A673 (cell line): ENCODE measurements at places on chromosomes 2 and 18. TPM values are rescaled to one million over a fixed set of nuclear protein-coding genes. Genes with fewer than 3 reads are reported as not detected.

The NEU4 gene
- 38.5 and 48.4 TPM in 2 replicates for total RNA-seq

The LCT gene
- total RNA-seq, result 0.37 and 0.39 TPM in 2 replicates

The VIT gene
- not detected in 2 replicates for total RNA-seq

The BOK gene
- total RNA-seq, result 2.7 and 4.0 TPM in 2 replicates

The ZNF804A gene
- 2.5 and 3.4 TPM in 2 replicates for total RNA-seq

The DSEL gene
- 24.9 and 30.8 TPM in 2 replicates for total RNA-seq

GRCh38 chr18:31595121-31595771 is 3.6 kb downstream of the TTR start:
- no peaks in the 10 kb centered on the region for H3K4me1 ChIP-seq
- no peaks in the 10 kb centered on the region for H3K27me3 ChIP-seq

DNA sequence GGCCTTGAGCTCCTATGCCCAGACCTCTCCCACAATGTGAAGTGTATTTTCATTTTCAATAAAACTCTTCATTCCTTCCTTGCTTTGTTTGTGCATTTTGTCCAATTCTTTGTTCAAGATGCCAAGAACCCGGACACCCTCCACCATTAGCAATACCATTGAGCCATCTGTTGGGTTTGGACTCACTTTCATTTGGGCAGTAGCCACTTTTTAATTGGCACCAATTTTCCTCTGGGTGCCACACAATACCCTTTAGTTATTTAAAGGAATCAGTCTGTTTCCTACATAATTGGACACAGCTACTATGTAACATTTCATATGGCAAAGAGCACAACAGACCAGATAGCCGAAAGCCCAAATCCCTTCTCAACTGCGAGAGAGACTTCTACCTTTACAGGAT is 22.5 kb upstream of the SLC35G4 start:
- no peak overlapping the region for H3K27ac ChIP-seq
- H3K4me1 ChIP-seq, result no peaks in the 10 kb centered on the region
- no peak for DNase-seq
- no peaks in the 10 kb centered on the region for H3K27me3 ChIP-seq
- H3K36me3 ChIP-seq, result no peaks in the 10 kb centered on the region
- H3K4me3 ChIP-seq, result no peak overlapping the region

GRCh38 chr18:69400253-69400975 is at the start of gene DOK6:
TSS of gene DOK6 (plus strand) at chr18:69400888.
- no peaks in the 10 kb centered on the region for H3K36me3 ChIP-seq
- H3K4me3 ChIP-seq, result peak within 1 kb of the TSS; percentile 62
- peak; percentile 93 for DNase-seq
- no peaks in the 10 kb centered on the region for H3K27me3 ChIP-seq

DNA sequence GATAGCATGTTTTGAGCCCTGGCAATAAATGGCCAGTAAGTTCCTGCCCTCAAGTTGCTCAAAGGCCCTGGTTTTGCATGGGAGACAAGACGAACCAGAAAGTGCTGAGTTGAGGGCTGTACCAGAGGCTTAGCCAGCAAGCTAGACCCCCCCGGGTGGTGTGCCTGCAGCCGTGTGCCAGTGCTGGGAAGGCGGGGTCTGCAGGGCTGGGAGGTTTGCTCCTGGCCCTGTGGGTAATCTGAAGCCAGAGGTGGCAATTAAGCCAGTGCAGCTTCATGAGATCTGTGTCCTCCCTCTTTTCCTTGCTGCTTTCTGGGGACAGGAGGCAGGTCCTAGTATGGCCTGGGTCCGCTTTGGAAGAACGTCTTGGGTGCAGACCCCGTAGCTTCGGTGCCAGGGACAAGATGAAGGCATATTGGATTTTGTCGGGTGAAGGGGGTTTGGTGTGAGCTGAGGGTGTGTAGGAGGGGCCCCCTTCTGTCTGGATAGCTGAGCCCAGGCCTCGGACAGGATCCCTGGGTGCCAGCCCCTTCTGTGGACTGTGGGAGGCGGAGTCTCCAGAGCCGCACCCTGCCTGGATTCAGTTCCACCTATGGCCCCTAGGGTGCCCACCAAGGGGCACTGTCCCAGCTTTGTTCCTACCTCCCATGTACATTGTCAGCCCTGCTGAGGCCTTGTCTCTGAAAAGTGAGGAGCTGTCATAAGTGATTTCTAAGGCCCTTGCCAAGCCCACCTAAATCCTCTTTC is 15.6 kb downstream of the ATOH8 start:
- H3K36me3 ChIP-seq, result no peaks in the 10 kb centered on the region
- H3K27me3 ChIP-seq, result no peaks in the 10 kb centered on the region
- H3K4me3 ChIP-seq, result no peak overlapping the region
- peaks cover 90% of the 10 kb centered on the region for H3K4me1 ChIP-seq

GRCh38 chr2:190178066-190178722 is 115.7 kb upstream of the MSTN start:
- no peaks in the 10 kb centered on the region for H3K27me3 ChIP-seq
- no peak overlapping the region for H3K27ac ChIP-seq
- peaks cover 6% of the 10 kb centered on the region for H3K4me1 ChIP-seq
- DNase-seq, result no peak
- no peak overlapping the region for H3K4me3 ChIP-seq

- DNase-seq, result no peak
- H3K36me3 ChIP-seq, result peaks cover 11% of the 10 kb centered on the region
- H3K27me3 ChIP-seq, result no peaks in the 10 kb centered on the region
- H3K27ac ChIP-seq, result no peak overlapping the region
- peak overlapping the region; percentile 82 for H3K4me3 ChIP-seq
These were observed 1.6 kb downstream of the TMEM177 start for GRCh38 chr2:119680457-119681202.

DNA sequence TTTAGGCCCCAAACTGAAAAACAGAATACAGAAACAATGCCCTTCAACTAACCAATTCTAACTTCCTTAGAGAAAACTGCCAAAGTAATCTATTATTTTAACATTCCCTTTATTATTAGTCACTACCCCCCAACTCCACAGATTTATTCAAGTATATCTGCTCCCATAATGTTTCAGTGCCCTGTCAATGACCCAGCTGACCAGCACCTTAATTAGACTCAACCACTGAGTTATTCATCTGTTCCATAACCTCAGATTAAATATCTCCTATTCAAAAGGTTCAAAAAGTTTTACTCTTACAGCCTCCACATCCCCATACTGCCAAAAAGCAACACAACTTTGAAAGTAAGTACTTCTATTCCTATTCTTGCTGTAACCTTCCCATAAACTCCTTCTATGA is 202.4 kb downstream of the EXOC6B start:
- no peak overlapping the region for H3K27ac ChIP-seq
- no peaks in the 10 kb centered on the region for H3K36me3 ChIP-seq
- DNase-seq, result no peak
- no peaks in the 10 kb centered on the region for H3K4me1 ChIP-seq
- no peaks in the 10 kb centered on the region for H3K27me3 ChIP-seq

GRCh38 chr18:71471963-71472725 is 1072.0 kb downstream of the CBLN2 start:
- no peaks in the 10 kb centered on the region for H3K27me3 ChIP-seq
- no peak overlapping the region for H3K27ac ChIP-seq
- DNase-seq, result no peak
- no peaks in the 10 kb centered on the region for H3K36me3 ChIP-seq
- no peak overlapping the region for H3K4me3 ChIP-seq

DNA sequence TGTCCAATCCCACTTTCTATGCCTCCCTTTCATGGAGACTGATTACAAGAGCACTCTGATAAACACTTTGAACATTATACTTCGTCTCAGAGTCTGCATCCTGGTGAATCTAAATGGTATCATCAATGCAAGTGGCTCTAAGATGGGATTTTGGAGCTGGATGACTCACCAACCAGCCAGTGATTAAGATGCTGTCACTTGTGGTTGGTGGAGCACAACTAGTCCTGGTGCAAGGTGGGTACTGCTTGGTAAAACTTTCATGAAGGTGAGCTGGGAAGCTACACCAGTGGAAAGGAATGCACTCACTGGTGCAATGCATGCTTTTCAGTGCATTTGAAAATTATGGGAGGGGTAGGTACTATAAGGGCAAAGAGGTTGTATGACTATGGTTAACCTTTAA is 137.7 kb upstream of the TRIB2 start:
- H3K4me1 ChIP-seq, result peaks cover 15% of the 10 kb centered on the region
- no peak overlapping the region for H3K4me3 ChIP-seq
- DNase-seq, result no peak
- H3K27me3 ChIP-seq, result no peaks in the 10 kb centered on the region
- no peak overlapping the region for H3K27ac ChIP-seq

GRCh38 chr2:238915596-238915995 is 67.7 kb downstream of the TWIST2 start:
- H3K27ac ChIP-seq, result no peak overlapping the region
- H3K36me3 ChIP-seq, result no peaks in the 10 kb centered on the region
- no peak overlapping the region for H3K4me3 ChIP-seq
- H3K4me1 ChIP-seq, result no peaks in the 10 kb centered on the region

DNA sequence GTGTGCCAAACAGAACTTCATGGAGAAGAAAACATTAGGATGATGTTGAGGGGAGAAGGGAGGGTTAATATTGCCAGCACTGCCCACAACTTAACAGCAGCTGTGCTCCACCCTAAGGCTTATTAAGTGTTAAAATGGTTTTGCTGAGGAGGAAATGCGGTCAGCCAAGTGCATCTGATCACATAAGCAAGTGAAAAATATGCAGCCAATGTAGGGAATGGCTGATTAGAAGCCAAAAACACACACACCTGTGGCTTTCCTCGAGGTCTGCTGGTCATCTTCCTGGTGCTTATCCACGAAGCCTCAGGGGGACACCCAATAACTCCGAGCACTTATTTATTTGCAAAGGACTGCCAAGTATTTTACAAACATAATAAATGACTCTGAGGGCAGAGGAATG is 66.3 kb upstream of the GPR45 start:
- DNase-seq, result no peak
- no peaks in the 10 kb centered on the region for H3K4me1 ChIP-seq
- H3K27ac ChIP-seq, result no peak overlapping the region
- H3K36me3 ChIP-seq, result no peaks in the 10 kb centered on the region

- DNase-seq, result no peak
- H3K4me3 ChIP-seq, result no peak overlapping the region
- H3K36me3 ChIP-seq, result no peaks in the 10 kb centered on the region
- H3K4me1 ChIP-seq, result peaks cover 20% of the 10 kb centered on the region
- no peaks in the 10 kb centered on the region for H3K27me3 ChIP-seq
These were observed 179.8 kb upstream of the TRIB2 start for GRCh38 chr2:12536976-12537375.

DNA sequence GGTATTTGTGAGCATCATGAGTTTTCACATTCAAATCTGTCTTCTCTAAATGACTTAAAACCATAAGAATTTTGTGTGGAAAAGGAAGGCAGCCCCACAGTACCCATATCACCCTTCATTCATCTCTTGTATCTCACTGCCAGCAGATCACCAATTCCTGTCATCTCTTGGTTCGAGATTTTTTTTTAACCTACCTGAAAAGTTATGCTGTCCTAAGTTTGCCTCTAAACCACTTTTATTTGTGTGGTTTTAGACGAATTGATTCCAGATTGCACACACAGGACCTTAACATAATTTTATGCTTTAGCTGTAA is 32.0 kb downstream of the ABCG5 start:
- H3K4me1 ChIP-seq, result no peaks in the 10 kb centered on the region
- no peaks in the 10 kb centered on the region for H3K27me3 ChIP-seq
- no peaks in the 10 kb centered on the region for H3K36me3 ChIP-seq
- no peak for DNase-seq
- no peak overlapping the region for H3K4me3 ChIP-seq
- no peak overlapping the region for H3K27ac ChIP-seq

DNA sequence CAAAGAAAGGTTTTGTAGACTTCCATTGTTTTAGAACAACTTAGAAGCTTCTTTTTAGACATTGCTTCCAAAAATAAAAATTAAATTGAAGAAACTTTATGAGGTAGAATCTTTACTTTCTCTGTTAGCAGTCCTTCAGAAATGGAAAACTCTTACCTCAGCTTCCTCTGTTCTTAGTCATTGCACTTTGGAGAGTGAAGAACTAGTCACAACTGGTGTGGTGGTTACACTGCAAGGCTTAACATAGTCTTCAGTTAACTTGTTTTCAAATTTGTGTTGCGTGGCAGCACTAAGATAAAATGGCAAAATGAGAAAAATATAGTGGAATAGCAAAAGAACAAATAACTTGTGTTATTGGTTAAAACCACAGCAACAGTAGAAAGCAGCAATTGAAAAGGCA is 332.6 kb downstream of the KIAA1328 start:
- H3K27ac ChIP-seq, result no peak overlapping the region
- no peak for DNase-seq
- H3K4me3 ChIP-seq, result no peak overlapping the region
- no peaks in the 10 kb centered on the region for H3K27me3 ChIP-seq

- no peaks in the 10 kb centered on the region for H3K36me3 ChIP-seq
- H3K27me3 ChIP-seq, result no peaks in the 10 kb centered on the region
- no peak overlapping the region for H3K27ac ChIP-seq
These were observed 205.8 kb downstream of the ZNF385B start for GRCh38 chr2:179655627-179656026.

GRCh38 chr2:96144481-96145035 is 682 bp downstream of the DUSP2 start:
- peak overlapping the region; percentile 32 for H3K4me3 ChIP-seq
- H3K27ac ChIP-seq, result no peak overlapping the region
- DNase-seq, result no peak
- peaks cover 9% of the 10 kb centered on the region for H3K4me1 ChIP-seq

DNA sequence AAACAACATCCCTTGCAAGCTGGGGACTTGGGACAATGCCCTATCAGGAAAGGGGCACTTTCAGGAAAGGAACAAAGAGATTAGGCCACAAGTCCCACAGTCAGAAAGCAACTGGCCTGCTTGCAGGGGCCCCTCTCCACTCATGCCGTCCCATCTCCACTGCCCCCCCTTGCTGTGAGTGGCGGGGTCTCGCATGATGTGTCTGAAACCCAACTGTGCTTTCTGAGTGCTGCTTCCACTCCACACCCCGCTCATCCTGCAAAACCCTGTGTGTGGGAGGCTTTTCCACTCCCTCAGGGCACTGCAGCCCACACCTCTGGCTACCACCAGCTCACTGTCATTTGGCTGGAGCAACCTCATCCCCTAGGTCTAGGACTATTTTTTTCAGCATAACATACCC is 7.9 kb downstream of the HS6ST1 start:
- H3K36me3 ChIP-seq, result peaks cover 3% of the 10 kb centered on the region
- no peak overlapping the region for H3K27ac ChIP-seq
- peaks cover 17% of the 10 kb centered on the region for H3K4me1 ChIP-seq

GRCh38 chr2:234919711-234920110 is 32.1 kb upstream of the SH3BP4 start:
- no peaks in the 10 kb centered on the region for H3K36me3 ChIP-seq
- no peak overlapping the region for H3K27ac ChIP-seq
- DNase-seq, result no peak
- H3K4me1 ChIP-seq, result peaks cover 18% of the 10 kb centered on the region
- no peak overlapping the region for H3K4me3 ChIP-seq
